Stimulated activated CD4-positive, alpha-beta T cell treated with anti-CD3 and anti-CD28 coated beads, Interleukin-15, amount 100 ng/mL, for 1 hour (primary cell): ENCODE measurements at places on chromosomes 5 and 9.

GRCh38 chr5:80185095-80185494 is 70.8 kb downstream of the SERINC5 start:
- no peak for DNase-seq

GRCh38 chr9:98549401-98549800 is 159.3 kb downstream of the GABBR2 start:
- no peak for DNase-seq

DNA sequence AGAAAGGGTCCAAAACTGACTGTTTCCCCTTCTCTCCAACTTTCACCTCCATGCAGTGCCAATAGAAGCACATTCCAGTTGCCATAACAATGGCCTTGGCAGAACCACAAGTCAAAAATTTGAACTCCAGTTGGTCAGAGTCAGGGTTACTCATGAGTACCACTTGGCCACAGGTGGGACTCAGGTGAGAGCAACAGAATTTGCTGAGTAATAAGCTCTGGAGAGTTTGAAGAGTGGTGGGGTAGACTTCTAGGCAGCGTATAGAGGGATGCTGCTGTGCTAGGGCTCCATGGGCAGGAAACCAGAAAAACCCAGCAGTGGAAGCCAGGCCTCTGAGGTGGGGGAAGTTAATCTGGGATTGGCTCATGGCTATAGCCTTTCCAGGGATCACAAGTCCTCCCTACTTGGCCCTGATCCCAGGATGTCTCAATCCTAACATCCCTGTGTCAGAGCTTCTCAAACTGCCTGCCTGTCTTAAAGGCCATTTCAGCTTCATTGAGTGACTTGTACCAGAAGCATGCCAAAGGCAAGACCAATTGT is 30.2 kb downstream of the SNX18 start:
- DNase-seq, result no peak

DNA sequence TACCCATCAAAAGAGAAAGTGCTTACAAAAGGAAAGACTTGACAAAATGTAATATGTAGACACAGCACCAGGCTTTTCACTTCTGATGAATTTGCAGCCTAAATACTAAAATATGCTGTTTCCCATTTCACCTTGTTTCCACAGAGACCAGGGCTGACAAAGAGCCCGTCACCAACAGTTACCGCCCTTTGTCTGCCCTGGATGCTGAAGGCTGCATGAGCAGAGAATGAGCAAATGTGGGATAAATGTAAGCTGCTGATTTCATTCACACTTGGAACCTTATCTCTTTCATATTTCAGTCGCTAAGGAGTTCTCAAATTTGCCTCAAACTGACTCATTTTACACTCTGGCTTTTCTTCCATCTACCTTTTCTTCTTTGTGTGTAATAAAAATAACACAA is 213.9 kb downstream of the TMEM167A start:
- DNase-seq, result no peak

- no peak for DNase-seq
Measured at GRCh38 chr9:12915366-12915954, 140.6 kb downstream of the LURAP1L start.

GRCh38 chr9:130745829-130746228 is 52.2 kb downstream of the EXOSC2 start:
- DNase-seq, result no peak

DNA sequence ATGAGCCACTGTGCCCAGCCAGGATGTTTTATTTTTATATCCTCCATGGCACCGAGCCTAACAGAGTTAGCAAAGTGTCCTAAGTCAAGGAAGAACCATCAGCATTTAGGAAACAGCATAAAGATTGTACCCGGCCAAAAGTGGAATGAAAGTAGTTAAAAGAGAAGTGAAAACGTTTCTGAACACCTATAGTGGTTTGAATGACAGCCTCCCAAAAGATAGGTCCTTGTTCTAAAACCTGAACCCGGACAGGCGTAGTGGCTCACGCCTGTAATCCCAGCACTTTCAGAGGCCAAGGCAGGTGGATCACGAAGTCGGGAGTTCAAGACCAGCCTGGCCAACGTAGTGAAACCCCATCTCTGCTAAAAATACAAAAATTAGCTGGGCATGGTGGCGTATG is 37.4 kb downstream of the ZFAND5 start:
- no peak for DNase-seq

- DNase-seq, result no peak
Measured at GRCh38 chr9:23826120-23826629, at the start of gene ELAVL2. Gene ELAVL2 (minus strand): TSS chr9:23826240. CDS start chr9:23762234, 64,006 bp downstream.

DNA sequence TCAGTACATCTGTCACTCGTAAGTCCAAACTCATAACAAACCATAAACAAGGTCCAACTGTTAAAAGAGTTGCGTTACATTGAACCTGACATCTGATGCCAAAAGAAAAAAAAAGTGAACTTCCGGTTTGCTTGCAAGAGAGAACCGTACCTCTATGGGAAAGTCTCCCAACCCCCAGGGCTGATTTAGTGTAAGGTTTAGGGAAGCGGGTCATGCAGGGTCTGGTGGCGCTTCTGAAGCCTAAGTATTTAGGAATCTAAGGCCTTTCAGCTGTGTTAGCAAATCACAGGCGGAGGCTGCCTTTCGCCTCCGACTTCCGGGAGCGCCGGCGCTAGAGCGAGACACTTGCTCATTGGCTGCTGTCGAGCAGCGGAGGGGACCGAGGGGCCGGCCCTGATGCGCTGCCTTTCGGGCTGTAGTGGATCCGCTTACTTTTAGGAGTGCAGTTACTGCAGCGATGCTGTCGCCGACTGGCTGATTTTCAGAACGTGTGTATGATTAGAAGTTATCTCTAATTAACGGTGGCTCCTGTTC is 12.0 kb upstream of the GNPDA1 start:
- DNase-seq, result peak; percentile 74

- DNase-seq, result no peak
Measured at GRCh38 chr5:170439223-170439943, 50.2 kb upstream of the KCNMB1 start.

DNA sequence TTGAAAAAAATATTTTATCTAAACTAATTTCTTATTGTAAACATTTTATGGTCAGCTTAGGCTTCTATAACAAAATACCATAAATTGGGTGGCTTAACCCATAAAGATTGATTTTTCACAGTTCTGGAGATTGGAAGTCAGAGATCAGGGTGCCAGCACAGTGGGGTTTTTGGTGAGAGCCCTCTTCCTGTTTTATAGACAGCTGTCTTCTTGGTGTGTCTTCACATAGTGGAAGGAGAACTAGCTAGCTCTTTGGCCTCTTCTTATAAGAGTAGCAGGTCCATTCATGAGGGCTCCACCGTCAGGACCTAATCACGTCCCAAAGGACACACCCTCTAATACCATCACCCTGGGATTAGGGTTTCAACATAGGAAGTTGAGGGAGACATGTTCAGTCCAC is 26.6 kb downstream of the OTULINL start:
- DNase-seq, result no peak

DNA sequence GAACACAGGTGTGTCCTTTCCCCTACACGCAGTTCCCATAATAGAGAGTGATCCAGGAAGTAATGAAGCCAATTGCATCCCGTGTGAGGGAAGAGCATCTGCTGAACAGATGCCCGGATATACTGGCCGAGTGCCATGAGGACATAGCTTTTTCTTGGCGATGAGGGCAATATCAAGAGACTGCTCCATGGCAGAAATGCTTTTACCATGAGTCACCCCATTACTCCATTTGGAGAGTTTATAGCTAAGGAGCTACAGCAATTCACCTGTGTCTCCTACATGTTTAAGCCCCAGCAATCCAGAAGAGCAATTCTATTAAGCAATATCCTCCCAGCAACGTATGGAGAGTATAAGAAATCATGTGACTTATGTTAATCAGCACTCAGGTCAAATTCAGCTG is 222.0 kb upstream of the KLF4 start:
- no peak for DNase-seq

DNA sequence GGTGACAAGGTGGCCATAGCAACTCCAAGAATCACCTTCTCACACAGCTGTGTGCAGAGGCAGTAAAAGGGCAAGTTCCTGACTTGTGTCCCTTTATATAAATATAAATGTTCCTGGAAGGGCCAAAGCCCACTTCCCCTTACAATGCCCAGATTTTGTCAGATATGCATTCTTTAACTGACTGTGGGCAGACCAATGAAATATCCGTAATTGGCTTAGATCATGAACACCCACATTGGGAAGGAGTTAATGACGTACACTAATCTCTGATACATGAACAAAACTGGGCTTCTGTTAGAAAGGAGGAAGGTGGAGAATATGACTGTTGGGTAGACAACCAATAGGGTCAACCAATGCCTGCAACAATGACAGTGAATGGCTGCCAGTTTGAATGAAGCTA is 397.2 kb upstream of the CLINT1 start:
- DNase-seq, result no peak

- no peak for DNase-seq
Measured at GRCh38 chr9:87340391-87340790, 157.3 kb upstream of the DAPK1 start.

DNA sequence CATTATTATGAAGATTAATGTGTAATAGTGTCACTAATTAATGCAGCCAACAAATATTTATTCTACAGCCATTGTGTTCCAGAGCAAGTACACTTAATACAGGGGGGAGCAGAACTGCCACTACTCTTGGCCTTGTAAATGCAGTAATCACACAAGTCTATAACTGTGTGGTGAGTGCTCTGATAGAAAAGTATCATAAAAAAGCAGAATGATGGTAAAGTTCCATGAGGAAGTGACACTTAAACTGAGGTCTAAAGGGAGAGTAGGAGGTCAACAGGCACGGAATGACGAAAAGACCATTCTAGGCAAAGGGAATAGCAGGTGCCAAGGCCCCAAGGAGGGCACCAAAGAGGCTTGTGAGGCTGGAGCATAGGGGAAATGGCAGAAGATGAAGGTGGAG is 142.9 kb downstream of the OSTF1 start:
- no peak for DNase-seq

DNA sequence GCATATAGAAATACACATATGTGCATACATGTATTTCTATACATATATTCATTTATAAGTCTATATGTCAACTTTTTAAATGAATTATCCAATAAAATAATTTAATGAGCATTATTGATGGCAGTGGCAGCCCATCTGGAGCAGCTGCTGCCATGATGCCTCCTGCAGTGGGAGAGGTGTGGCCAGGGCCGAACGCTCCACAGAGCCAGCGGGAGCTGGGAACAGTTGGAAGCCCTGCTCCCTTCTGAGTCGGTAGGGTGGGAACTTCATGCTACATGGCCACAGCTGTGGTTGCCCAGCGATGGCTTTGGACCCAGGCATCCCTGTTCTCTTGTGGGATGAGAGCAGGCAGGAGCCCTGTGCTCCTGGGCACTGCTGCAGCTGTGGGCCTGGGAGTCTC is 812.4 kb upstream of the CTNND2 start:
- DNase-seq, result no peak

GRCh38 chr5:169950333-169950732 is 30.0 kb downstream of the INSYN2B start:
- no peak for DNase-seq

DNA sequence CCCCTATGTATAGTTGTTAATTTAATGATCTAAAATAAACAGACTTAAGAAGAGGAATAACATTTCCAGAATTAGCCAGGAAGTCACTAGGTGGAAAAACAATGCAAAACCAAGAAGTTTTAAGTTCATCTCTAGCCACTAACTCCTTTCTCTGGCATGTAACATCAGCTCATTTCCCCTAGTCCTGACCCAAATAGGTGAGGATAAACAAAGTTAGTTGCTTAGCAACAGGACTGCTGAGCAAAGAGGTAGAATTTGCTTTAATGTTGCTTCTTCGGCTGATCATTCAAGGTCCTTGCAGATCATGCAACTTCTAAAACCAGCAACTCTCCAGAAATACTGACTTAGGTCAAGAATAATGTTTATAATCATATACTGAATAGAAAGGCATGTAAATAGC is 675.8 kb downstream of the CETN3 start:
- no peak for DNase-seq
